ENCODE measurements at places on chromosomes 7 and 10.

GRCh38 chr10:98045785-98046389 is 15.5 kb upstream of the CRTAC1 start:
- DNase-seq: peak; percentile 82

DNA sequence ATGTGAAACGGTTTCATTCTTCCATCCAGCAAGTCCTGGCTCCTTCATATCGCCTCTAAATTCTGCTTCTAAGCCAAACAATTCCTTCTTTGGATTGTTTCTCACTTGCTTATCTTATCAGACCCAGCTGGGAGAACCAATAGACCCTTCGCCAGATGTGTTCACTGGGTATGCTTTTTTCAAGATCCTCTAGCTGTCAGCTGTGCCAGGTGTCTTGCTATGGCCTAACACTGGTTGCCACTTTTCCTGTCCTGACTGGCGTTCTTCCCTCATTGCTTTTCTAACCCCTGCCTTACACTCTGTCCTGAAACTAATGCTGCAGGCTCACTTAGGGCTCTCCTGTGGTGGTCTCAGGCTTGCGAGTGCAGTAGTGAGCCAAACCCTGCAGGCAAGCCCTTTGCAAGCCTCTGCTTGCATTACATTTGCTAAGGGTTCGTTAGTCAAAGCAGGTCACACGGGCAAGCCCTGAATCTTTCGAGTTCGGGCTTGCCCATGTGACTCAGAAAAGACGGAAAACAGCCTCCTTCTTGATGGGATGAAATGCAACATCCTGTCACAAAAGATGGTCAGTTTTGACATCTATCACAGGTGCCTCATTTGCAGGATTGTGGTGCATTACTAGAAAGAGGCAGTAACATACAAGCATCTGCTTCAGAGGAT is 92.8 kb downstream of the VWC2 start:
- DNase-seq: no peak

GRCh38 chr10:115827231-115828009 is 445.6 kb downstream of the GFRA1 start:
- no peak for DNase-seq

DNA sequence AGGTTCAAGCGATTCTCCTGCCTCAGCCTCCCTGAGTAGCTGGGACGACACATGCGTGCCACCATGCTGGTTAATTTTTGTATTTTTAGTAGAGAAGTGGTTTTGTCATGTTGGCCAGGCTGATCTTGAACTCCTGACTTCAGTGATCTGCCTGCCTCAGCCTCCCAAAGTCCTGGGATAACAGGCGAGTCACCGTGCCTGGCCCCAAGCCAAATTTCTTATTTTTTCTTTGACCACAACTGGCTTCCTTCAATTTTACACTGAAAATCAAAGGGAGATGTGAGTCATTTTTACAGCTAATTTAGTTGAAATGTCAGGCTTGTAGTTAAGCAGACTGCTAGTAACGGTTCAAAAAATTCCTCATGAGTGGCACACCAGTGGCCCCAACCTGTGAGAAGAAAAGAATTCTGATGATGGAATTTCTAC is 7.8 kb downstream of the RNF216 start:
- DNase-seq: no peak

- DNase-seq: no peak
These were observed 39.0 kb downstream of the PPP1R3C start for GRCh38 chr10:91593834-91594233.

DNA sequence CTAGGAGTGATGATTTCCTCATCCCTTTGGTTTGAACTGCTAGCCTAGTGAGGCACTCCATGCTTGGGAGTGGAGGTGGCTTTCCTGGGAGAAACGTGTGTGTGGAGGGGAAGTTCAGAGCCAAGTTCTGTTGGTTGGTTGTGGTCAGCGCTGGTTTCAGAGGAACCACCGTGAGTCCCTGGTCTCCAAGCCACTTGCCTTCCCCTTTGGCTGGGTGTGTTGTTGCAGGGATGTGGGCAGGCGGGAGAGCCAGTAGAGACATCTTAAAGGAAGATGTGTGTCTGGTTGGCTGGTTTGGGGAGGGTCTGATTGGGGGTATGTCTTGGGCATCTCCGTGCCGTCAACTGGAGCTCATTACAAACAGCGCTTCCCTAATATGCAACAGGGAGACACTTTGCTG is 130.8 kb upstream of the TCF7L2 start:
- no peak for DNase-seq

GRCh38 chr10:83935339-83935736 is 204.0 kb upstream of the GHITM start:
- DNase-seq: no peak

- DNase-seq: no peak
These were observed 16.0 kb downstream of the RNF32 start for GRCh38 chr7:156656598-156656997.

DNA sequence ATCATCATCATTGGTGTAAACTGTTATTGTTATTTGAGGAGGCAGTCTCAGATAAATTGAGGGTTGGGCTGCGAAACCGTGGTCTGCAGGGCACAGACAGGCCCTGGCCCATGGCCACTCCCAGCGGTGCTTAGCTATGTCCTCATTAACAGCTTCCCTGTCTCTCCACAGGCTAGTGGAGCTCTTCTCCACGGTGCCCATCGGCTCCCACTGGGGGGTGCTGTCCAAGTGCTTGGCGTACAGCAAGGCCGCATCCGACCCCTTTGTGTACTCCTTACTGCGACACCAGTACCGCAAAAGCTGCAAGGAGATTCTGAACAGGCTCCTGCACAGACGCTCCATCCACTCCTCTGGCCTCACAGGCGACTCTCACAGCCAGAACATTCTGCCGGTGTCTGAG is 21.6 kb downstream of the GPR26 start:
- peak; percentile 25 for DNase-seq

DNA sequence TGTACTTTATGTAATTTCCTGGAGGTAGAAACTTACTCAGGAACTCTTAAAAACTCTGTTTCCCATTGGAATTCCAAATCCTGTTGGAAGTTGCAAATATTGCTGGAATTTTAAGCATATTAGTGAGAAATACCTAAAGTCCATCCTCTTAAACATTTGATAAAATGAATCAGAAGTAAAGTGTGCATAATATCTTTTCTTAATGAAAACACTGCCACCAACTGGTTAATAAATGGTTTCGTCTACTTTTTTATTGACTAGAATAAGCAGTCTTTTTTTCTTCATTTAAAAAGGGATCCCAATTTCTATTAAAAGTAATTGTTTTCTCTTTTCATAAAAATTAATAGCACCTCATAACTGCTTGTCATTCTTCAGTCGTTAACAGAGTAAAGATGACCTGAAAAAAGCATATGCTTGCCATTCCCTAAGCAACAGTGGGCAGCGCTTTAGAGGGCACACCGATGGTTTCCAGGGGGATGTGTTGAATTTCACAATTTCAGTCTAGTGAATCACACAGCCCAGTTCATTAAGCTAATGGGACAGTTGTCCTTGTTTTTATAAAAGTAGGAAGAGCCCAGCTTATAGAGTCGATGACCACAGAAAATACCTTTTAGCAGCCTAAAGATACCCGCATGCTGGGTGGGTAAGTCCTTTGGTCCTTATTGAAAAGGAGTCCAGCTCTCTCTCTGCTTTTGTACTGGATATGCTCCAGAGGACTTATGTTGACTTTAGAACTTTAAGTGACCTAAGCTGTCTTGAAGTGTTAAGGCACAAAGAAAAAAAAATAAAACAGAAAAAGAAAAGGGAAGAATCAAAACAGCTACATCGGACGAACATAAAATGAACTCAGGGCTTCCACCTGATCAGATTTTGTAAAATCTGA is 28.5 kb downstream of the NPS start:
- no peak for DNase-seq

DNA sequence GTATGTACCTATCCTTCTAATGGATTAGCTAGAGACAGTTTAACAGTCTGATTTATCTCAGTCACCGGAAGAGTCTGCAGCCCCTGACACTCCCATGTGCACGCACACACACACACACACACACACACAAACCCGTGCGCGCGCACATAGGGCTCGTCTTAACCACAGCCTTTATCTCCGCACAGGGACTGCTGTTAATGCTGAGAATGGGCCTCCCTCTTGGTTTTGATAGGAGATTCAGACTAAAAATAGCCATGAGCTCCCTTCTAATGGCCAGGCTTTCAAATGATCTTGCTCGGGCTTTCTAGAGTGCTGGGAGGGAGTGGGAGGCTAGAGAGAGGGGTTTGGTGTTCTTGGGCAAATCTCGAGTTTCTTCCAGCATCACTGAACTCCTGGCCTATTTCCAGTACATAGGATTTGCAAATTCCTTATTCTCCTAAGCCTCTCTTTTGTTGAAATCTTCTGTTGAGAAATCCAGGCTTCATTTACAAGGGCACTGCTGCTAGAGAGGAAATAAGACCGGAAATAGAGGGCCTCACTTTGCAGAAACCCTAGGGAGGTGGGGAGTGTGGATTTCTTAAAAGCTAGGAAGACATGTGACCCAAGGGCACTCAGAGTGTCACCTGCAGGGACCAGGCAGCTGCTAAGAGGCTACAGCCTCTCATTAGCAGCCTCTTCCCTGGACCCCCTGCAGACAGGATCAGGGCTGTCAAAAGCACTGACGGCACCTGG is 2.4 kb downstream of the TMEM72 start:
- DNase-seq: no peak

All from HEK293T (cell line).